ENCODE measurements at places on chromosomes 6 and 20.

- no peak for DNase-seq
These were observed 70.7 kb upstream of the LTV1 start for GRCh38 chr6:143772116-143773086.

- DNase-seq = no peak
These were observed 2.7 kb upstream of the RSPO3 start for GRCh38 chr6:127115746-127116145.

- DNase-seq = no peak
These were observed 105.8 kb upstream of the ADGRF1 start for GRCh38 chr6:47147836-47148344.

DNA sequence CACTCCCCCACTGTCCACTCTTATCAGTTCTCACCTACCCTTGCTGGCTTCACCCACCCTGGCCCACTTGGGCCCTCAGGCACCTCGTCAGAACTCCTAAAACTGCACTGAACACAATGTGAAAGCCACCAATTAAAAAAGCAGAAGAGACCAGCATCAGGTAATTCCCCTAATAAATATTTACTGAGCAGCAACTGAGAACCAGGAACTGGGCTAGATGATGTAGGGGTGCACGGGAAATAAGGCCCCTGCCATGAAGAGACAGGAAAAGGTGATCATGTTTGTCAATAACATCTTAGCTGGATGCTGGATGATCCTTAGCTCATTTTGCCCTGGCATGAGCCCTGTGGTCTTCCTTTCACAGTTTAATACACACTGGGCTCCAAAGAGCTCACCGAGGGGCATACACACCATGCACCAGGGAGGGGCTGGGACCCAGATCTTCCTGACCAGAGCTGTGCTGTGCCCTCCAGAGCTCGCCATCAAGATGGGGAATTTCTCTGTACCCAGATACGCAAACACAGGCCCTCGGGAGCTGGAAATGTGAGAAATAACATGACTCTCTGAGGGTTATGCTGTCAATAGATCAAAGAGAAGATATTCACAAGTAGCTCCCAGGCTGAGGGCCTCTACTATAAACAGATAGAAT is 113.6 kb upstream of the SLC22A16 start:
- no peak for DNase-seq

DNA sequence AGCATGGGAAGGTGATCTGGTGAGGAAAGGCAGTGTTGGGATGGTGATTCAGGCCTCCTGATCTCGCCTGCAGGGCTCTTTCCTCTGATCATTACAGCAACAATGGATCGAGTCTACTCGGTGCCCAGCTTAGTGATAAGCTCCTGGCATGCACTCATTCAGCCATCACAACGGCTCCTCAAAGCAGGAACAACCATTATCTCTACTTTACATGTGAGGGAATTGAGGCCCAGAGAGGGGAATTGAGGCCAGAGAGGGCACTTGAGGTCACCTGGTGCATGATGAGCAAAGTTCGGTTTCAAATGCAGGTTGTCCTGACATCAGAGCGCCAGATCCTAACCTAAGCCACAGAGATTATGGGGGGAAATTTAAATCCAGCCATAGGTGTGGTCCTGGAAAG is 42.0 kb upstream of the BPIFA2 start:
- no peak for DNase-seq

DNA sequence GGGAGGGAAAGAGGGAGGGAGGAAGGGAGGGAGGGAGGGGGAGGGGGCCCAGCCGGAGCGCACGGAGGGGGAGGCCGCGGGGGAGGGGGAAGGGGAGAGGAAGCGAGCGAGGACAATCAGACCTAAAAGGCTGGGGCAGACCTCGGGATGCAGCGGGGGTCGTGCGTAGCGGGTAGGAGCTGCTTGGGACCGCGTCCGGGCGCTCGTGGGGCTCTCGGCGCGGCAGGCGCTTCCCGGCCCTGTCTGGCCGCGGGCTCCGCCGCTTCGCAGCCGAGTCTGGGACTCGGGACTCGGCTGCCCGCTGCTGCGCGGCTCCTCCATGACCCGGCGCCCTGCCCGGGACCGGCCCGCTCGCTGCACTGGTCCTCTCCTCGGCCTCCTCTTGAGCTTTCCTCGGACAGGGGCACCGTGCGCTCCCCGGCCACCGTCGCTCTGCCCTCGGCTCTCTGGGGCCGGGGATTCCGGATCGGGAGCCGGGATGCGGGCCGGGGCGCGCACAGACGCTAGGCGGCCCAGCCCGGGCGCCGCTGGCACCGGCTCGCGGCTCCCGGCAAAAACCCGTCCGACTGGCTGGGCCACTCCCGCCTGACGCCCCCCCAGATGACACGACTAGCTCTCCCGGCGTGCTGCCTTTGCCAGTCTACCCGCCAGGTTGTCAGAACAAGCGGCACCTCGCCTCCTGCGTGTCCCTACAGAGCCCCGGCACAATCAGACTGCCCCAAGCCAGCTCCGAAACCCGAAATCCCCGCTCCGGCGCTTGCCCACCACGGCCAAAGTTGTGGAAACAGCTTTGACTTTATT is 2.2 kb downstream of the TFAP2A start:
- DNase-seq = no peak

DNA sequence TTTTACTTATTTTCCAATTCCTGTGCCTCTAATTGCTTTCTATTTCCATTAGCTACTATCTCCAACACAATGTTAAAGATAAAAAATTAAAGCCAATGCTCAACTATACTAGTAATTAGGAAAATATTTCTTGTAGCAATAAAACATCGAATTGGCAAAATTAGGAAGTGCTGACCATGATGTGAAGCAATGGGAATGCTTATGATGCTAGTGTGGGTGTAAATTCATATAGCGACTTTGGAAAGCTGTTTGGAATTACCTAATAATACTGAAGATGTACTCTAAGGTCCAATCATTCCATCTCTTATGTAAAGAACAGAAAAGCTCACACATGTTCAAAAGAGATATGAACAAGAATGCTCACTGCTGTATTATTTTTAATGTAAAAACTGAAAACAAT is 78.2 kb downstream of the UBE3D start:
- DNase-seq = no peak

- DNase-seq = no peak
These were observed 40.1 kb downstream of the TRAF3IP2 start for GRCh38 chr6:111565326-111566221.

DNA sequence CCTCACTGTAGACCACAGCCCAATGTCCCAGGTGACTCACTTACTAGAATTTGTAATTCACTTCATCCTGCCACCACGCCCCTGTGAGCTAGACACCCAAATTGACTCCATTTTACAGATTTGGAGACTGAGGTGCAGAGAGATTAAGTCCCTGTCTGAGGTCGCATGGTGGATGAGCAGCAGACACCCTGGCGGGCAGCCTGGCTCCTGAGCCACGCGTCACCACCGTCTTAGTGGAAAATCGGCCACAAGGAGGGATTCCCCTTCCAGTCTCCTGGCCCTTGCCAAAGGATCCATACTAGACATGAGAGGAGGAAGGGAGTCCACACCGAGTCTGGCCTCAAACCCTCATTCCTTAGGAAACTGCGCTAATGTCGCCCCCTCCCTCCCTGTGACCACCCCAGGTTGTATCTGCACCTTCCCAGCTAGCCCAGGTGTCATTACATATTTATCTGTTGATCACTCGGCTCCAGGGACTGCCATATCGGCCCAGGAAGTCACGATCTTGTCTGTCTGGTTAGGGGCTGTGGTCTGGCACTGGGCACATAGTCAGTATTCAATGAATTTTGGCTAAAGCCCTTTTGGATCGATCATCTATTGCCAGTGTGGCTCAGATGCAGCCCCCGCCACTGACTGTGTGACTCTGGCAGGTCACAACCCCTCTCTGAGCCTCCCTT is 25.7 kb upstream of the PTGIS start:
- no peak for DNase-seq

GRCh38 chr6:9647071-9647445 is 767.8 kb downstream of the TFAP2A start:
- DNase-seq = no peak

DNA sequence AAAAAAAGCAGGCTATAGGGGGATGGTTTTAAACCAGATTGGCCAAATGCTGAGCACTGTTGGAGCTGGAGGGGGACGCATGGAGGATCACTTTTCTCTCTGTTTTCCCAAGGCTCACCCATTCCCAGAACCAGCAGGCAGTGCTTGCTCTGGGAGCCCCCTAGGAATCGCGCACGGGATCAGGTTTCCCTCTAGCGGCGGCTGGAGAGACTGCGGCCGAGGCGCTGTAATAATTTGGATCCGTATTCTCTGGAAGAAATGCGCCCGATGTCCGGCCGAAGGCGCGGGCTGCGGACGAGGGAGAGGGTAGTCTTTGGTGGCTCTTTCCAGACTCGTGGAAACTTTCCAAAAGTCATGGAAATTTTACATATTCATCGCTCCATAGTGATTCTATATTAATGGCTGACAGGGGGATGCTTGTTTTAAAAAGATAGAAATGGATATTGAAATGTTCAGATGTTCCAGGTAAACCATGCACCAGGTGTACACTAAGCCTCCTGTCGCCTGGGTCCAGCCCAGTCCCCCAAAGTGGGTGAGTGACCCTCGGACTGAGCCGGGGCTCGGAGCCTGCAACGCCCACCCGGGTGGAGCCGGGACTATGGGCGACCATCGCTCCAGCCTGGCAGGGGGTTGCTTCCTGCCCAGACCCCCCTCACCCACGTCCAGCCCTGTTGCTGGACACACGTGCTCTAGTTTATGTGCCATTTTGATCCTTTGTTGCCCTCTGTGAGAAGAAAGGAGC is 78.7 kb upstream of the PHACTR3 start:
- no peak for DNase-seq

DNA sequence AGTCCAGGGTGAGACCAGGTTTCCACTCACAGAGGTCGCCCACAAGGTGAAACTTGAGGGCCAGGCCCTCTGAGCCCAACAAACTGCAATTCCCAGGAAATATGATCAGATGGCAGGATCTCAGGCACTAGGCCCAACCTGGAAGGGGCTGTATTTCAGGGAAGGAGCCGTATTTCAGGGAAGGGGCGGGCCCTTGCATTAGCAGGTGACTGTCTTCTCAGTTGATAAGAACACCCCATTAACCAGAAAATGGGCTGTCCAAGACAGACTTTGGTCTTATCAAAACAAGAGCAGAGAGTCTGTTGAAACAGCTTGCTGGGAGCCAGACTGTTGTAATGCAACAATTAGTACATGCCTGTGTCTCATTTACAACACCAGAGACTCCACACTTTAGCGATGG is 10.9 kb upstream of the BNIP5 start:
- no peak for DNase-seq
